ENCODE measurements at places on chromosomes 16 and 17.

DNA sequence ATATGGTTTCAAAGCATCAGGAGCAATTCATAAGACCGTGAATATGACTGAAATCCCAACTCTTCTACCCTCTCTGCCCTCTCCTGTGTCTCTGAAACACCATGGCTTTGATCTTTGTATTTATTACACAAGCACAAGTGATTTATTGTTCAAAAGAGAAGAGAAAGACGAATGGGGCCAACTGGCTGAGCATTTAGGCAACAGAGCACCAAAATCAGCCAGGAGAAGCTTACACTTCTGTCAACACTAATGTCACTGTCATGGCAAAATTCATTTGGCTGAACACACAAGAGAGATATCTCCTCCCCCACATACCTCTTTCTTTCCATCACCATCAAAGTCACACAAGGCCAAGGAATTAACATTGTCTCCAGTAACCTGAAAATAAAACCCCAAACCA, 9.3 kb downstream of the BBS2 start:
- DNase-seq: no peak

DNA sequence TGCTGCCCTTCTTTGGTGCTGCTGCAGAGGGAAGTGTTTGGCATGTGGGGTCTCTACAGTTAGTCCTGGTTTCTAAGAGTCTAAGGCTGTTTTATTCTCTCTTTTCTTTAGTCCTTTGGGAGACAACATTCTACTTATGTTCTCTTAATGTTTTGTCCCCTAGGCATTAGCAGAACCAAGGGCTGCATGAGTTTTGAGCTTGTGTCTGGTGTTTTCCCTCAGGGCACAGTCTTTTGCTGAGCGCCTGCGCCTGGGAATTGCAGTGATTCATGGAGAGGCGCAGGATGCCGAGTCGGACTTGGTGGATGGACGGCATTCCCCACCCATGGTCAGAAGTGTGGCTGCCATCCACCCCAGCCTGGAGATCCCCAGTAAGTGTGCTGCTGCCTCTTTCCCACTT, 41.1 kb upstream of the SLC5A10 start:
- DNase-seq: no peak

DNA sequence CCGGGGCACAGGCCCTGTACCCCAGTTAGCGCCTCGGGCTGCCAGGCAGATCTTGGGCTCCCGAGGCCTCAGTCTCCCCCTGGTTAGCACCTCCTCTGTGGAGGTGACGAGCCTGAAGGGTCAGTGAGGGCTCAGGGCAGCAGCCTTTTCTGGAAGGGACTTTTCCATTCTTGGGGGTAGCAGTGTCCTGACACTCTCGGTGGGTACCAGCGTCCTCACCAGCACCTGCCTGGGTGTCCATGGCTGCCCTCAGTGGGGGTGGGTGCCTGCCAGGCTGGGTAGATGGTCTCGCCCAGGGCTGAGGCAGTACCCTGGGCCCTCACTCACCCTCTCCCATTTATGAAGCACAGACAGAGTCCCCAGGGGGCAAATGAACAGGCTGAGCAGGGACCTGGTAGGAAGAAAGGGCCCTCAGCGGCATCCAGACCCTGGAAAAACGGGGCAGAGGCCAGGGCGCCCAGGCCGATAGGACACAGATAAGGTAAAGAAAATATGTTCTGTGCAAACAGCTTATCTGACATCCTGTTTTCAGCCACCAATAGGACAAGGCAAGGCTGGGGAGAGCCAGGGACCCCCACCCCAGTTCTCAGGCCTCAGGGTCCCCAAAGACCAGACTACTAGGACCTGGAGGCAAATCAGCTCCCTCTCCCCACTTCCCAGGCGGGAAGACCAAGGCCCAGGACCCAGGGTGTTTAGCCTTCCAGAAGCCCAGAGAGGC, 50.9 kb downstream of the ZFPM1 start:
- DNase-seq: no peak

DNA sequence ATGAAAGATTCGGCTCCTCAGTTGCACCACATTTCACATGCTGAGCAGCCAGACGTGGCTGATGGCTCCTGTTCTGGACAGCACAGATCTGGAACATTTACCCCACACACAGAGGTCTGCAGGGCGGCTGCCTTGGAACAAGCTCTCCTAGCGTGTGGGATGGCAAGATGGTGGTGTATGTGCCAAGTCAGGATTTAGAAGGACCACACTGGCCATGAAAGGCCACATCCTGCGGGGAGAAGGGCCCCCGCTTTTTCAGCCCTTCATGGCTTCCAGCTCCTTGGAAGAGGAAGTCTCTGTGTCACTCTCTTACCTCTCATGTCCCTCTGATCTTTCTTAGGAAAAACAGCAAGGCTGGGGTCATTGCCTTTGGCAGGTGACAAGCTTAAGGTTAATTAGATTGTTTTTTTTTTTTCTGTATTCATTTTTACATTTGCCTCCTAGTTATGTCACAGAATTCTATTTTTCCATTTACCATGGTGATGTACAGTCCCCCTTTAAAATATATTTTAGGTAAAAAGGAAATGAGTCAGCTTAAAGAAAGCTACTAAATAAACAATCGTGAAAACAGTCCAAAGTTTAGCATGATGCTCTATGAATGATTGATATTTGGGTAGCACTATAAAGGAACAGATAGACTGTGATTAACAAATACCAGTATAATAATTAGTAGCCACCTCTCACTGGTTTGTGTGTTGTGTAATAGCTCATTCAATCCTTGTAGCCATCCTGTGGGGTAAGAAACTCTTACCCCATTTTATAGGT, 396.6 kb downstream of the CPPED1 start:
- no peak for DNase-seq

DNA sequence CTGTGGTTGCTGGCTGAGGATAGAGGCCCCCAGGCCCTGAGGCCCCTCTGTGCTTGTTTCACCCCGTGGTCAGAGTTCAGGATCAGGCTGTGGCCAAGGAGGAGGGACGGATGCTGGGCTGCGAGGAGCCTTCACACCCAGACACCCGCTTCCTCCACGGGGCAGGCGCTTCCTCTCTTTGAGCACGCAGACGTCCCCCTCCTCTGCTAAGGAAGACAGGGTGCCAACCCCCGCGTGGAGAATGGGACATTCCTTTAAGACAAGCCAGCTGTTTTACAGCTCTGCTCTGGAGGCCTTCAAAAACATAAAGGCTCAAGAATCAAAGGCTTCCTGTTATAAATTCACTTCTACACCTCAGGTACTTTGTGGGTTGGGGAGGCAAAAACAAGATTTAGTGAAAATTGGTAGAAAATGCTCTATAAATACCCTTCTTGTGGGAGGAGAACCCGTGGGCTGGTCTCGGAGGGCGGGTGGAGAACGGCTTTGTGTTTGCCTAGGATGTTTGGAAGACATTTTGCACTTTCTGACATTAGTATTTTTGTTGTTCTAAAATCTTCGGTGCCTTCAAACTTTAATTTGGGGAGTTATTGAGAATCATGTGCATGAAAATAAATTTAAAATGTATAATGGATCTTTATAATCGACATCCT, 60.8 kb upstream of the FOXF1 start:
- no peak for DNase-seq

GRCh38 chr16:64983231-64983630, 138.6 kb downstream of the CDH11 start:
- DNase-seq: no peak

GRCh38 chr17:17999364-18000029, 26.8 kb downstream of the DRC3 start:
- no peak for DNase-seq
